ENCODE measurements at places on chromosomes 1 and 21. TPM values are rescaled to one million over a fixed set of nuclear protein-coding genes. Genes with fewer than 3 reads are reported as not detected.
A peak's percentile ranks its signal among the peaks of the same experiment; 100 is the strongest.

- DNase-seq = peak; percentile 21
These were observed 95.7 kb upstream of the VANGL1 start for GRCh38 chr1:115545791-115546733.

Gene NOL9
- 37.0 TPM for total RNA-seq

DNA sequence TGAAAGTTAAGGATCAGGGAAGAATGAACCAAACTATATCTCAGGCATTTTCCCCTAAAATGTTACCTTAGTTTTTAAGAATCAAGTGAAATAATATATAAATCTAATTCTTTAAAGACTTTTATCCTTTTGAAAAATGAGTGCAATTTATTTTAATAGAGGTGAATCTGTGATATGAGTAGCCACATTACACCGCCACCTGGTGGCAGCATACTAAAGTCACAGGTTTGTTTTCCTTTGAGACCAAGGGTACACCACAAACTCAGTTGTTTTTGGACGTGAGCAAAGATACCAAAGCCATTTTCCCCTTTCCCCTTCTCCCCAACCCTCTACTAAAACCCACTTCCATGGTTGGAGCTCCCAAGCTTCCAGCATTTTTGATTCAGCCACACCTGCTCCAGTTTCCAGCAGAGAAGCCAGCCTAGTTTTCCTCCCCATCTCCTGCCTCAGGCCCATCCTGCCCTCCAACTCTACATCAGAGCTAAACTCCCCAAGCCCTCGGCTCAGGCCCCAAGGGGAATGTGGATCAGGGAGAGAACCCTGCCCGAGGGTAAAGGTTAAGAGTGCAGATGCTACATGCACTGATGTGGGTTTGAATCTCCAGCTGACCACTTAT is 22.9 kb upstream of the LDLRAP1 start:
- DNase-seq = peak; percentile 79

Gene FCGR3B
- 0.36 TPM for total RNA-seq
